ENCODE measurements at places on chromosomes 12 and 14.

DNA sequence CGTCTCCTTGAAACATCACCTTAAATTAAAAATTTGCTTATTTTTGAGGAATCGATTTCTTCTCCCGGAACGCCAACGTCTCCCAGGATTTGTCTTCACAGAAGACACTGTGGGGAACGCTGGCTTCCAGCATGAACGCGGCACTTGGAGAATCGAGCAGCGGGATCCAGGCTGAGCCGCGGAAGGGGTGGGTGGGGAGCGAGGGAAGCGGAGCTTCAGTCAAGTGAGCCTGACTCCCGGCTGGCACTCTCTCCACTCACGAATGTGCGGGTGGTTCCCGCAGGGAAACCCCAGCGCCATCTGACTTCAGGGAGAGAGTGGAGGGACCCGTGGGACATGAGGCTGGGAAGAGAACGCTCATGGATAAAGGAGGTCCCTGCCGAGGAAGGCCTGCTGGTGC lies 506.0 kb upstream of the TMEM132C start:
- no peak for DNase-seq

DNA sequence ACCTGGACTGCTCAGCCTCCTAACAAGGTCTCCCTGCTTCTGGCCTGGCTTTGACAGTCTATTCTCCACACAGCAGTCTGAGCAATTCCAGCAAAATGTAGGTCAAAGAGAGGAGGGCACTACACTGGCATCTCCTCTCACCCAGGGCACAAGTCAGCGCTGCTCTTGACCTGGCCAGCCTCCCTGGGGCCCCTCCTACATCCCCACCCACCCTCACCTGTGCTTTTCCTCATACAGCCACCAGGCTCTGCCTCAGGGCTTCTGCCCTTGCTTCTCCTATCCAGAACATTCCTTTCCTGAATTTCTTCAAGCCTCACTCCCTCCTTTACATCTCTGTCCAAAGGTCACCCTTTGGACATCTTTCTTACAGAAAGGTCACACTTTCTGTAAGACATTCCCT lies 33.7 kb downstream of the GALNT4 start:
- no peak for DNase-seq

DNA sequence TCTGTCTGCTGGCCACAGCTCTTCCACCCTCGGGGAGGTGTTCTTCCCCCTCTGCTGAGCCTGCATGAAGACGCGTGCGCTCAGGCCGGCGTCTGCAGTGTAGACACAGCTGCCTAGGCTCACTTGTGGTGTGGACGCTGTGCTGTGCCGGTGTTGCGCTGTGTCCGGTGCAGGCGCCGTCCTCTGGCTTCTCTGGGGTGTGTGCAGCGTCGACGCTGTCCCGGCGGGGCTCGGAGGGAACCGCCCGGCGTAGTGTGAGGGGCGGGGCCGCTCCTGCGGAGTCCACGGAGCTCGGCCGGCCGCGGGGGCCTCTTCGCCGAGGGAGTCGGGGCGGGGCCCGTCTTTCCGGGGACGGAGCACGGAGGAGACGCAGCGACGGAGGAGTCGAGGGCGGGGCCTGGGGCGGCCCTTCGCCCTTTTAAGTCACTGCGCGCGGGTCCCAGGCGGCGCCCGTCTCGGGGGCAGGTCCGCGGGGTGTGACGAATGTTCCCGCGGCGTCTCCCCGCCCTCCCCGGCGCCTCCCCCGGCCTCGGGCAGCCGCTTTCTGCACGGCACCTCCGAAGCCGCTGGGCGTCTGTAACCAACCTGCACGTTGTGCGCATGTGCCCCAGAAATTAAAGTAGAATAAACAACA lies 45.2 kb downstream of the NOC4L start:
- peak; percentile 83 for DNase-seq

DNA sequence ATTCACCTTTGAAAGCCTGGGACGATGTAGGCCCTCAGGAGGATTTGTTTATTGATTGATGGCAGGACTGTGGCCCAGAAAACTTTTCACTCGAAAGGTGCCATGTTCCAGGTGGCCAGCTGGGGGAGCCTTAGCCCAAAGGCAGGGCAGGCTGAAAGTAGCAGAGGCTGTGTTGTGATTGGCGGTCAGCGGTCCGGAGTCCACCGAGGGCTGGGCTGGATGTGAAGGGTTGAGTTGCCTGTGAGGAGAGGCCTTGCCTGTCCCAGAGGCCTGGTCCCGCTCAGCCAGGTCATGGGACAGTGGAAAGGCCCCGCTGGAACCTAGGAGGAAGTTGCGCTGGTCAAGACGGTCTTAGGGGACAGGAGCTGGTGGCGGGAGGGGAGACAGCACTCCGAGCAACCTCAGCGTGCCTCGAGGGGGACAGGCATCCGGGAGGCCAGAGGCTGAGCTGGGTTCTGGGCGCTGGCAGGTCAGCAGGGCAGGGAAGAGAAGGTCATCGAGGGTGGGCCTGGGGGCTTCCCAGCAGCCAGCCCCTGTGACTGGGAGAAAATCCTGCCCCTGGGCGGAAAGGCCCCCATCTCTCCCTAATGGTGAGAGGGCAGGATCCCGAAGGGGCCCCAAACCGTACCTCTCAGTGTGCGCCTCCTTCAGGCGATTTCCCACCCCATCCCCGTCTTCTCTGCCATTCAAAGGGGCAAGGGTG lies 26.3 kb downstream of the CMA1 start:
- DNase-seq, result peak; percentile 12

DNA sequence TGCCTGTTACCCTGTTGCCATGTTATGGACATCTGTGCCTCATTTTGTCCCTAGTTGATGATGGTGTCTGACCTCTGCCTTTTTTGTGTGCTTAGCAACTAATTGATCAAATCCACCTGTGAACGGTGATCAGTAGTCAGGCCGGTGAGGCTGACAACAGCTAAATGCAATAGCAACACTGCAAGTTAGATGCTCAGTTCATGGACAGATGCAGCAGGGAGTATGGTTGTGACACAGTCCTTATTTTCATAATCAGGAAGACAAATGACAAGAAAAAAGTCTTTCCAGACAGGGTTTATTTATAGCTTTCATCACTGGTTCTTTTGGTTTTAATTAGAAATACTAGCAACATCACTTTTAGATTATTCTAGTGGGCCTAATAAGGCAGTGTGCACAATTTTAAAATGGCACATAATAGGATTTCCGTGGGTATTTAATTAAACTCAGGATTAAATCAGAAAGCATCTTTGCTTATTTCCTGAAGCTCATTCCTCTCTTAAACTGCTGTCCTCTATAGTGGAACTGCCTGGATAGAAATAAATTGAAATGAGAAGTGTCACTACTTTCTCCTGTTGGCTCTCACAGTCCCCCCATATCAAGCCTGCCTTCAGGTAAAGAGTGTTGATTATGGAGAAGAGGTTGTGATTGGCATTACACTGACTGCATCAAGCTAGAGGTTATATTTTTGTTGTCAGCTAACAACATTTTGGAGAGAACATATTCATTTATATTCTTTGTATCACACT lies 281.1 kb upstream of the NAV3 start:
- DNase-seq, result no peak

DNA sequence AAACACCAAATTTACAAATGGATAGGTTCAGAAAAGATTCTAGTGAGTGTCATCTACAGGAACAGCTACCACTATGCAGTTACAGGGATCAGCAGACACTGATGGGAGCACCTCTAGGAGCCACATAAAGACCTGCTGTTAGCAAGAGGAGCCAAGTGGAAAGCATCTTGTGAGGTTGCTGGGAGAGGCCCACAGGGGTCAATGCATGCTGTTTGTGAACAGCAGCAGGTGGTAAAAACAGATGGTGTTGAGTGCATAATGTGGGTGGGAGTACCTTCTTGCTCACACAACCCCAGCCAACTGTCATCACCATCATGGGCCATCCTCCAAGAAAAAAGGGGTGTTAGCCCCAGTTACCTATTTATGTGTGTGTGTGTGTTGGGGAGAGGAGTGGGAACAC lies 215.2 kb upstream of the SSTR1 start:
- DNase-seq, result peak; percentile 80

DNA sequence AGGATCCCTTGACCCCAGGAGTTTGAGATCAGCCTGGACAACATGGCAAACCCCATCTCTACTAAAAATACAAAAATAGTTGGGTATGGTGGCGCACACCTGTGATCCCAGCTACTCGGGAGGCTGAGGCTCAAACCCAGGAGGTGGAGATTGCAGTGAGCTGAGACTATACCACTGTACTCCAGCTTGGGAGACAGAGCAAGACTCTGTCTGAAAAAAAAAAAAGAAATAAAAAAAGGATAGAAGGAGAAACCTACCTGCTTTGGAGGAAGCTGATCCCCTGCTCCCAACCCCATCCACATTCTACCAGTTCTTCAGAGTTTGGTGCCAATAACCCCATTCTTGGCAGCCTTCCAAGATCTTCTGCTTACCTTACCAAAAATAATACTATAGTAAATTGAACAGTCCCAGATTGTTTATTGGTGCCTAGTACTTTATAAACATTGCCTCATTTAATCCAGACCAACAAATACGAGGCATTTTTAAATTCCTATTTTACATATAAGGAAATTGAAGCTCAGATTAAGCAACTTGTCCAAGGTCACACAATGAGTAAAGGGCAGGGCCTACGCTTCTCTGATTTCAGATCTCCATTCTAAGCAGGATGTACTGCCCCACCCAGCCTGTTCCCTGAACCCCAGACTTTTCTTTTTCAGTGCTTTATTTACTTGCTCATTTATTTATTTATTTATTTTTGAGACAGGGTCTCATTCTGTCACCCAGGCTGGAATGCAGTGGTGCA lies 33.2 kb upstream of the FAM222A start:
- DNase-seq, result peak; percentile 83

GRCh38 chr14:104785708-104786080 lies 9.9 kb downstream of the AKT1 start:
- DNase-seq, result no peak

DNA sequence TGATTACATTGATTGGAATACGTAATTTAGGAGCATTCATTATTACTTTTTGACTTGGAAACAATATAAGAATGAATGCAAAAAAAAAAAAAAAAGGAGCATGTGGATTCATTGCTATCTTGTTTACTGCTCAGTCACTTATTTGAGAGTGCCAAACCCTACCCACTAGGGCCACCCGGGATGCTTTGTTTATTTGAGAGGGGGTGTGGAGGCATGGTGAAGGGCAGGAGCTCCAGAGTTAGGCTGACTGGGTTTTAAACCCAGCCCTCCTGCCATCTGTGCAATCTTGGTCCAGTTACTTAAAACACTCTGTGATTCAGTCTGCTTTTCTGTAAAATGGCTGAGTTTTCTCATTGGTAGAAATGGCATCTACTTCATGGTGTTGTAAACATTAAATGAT lies 195.2 kb downstream of the RAD51B start:
- DNase-seq, result no peak

- DNase-seq, result no peak
These were observed 127.9 kb downstream of the EFCAB11 start for GRCh38 chr14:89826596-89826995.

GRCh38 chr12:64229240-64229639 lies 7.1 kb upstream of the KICS2 start:
- no peak for DNase-seq

GRCh38 chr12:51639361-51639760 lies 48.3 kb downstream of the SCN8A start:
- DNase-seq, result no peak

DNA sequence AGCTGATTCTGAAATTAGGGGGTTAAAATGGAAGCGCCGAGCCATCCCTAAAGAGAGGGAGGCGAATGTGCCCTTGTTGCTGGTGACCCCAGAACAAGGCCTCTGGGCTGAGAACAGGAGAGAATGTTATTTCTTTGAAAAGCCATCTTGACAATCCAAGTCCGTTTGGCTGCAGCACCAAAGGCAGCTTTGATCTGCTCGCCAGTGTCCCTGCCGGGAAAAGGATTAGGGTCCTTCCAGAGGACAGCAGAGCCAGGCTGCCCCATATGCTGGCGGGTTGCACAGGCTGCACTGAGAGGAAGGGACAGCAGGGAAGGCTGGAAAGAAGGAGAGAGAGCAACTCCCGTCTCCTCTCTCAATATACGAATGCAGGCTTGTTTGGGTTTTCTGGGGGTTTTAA lies 141.7 kb downstream of the TMEM132C start:
- no peak for DNase-seq

- DNase-seq, result no peak
These were observed 20.6 kb upstream of the RPLP0 start for GRCh38 chr12:120221576-120221900.

- no peak for DNase-seq
These were observed 3.8 kb downstream of the NR4A1 start for GRCh38 chr12:52054833-52055730.

DNA sequence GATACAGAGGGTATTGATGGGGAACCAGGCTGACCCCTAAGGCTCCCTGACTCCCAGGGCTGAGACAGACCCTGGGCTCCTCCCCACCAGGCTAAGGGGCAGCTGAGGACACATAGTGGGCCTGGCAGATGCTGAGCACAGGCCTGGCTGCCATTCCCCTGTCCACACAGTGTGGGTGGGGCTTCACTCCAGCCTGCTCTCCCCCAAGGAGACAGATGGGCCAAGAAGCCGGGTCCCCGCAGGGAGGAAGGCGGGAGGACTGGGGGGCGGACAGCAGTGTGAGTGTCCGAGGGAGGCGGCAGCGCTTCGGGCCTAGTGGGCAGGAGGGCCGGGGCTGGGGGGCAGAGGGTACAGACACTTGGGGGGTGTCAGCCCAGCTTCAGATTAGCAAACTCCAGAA lies 32.0 kb downstream of the RFLNA start:
- no peak for DNase-seq

DNA sequence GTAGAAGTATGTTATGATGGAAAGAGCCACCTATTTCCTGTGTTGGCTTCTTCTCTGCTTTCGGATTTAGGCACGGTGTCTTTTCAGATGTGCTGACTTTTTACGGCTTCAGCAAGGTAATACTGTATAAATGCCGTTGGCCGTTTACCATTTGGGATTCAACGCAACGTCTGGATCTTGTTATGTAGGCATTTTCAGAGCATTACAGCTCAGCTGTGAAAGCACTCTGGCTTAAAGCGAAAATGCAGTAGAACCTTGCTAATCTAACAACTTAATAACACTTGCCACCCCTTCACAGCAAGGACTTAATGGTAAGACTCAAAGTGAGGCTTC lies 229.9 kb downstream of the EFCAB11 start:
- no peak for DNase-seq

DNA sequence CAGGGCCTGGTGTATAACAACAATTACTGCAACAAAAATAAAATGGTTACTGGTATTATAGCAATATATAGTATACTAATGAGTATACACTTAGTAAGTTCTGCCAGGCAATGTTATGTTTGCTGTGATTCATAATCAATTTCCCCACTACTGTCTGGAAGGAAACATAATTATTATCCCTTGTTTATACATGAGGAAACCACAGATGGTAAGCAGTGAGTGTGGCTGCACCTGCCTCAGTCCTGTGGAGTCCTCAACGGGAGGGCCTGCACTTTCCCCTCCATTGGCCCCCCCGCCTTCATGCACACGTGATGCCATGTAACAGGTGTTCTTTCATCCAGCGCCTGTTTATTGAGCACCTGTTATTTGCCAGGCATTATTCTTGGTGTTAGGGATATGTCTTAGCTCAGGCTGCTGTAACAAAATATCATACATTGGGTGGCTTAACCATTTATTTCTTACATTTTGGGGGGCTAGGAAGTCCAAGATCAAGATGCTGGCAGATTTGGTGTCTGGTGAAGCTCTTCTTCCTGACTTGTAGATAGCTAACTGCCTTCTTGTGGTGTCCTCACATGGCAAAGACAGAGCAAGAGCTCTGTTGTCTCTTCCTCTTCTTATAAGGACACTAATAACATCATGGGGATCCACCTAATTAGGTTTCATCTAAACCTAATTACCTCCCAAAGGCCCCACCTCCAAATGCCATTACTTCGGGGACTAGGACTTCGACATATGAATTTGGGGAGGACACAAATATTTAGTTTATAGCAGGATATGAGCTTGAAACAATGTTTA lies 59.5 kb upstream of the CHGA start:
- peak; percentile 81 for DNase-seq

GRCh38 chr12:48773686-48774085 lies 15.2 kb downstream of the ADCY6 start:
- DNase-seq, result no peak

All from NCI-H345 (cell line).